Activated CD4-positive, alpha-beta T cell treated with anti-CD3 and anti-CD28 coated beads, Interleukin-2, amount 50 U/mL, for 16 hours (primary cell): ENCODE measurements at places on chromosomes 5 and 9.

DNA sequence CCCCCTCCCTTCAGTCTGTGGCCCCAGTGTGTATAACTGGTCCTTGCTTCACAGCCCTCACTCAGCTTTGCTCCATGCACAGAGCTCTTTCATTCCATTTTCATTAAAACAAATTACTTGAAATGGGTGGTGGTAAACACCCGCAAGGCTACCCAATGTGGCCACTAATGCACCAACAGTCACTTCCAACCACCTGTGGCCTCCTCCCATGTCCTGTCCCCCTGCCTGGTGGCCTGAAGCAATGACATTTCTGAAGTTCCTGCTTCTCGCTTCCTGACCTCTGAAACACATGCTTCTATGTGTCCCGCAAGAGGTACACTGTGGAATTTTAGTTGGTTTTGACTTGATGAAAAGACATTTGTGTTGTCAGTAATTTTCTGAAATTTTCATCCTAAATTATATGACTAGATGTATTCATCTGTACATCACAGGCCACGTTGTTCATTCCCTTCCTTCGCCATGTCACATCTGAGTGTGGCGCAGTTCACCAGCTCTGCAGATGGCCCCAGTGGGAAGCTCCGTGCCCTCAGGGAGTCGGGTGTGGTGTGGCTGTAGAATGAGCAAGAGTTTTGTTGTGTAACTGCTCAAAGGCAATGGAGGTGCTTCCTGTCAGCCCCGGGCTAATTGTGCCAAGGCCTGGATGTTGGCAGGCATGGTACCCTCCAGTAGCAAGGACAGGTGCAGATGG, 9.6 kb downstream of the ROPN1L start:
- DNase-seq, result no peak

- DNase-seq, result no peak
Observed at GRCh38 chr5:155459889-155460500, 446.4 kb downstream of the KIF4B start.

DNA sequence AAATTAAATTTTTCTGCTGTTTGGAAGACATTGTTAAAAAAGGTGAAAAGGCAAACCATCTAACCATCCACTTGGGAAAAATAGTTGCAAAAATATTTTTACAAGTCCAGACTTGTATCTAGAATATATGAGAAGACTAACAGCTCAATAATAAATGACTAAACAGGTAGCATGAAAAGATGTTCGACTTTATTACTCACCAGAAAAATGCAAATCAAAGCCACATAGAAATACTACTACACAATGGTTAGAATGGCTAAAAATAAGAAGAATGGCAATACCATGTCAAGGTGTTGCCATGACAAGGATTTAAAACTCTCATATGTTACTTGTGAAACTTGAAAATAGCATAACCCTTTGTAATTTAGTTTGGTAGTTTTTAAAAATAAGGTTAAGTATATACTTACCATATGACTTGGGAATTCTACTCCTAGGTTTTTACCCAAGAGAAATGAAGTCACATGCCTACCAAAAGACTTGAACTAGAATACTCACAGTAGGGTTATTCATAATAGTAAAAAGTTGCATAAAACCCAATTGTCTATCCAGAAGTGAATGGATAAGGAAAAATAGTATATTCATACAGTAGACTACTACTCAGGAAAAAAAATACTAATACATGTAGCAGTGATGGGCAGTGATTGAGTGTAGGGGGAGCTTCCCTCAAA, 93.8 kb downstream of the VPS13A start:
- no peak for DNase-seq

- no peak for DNase-seq
Observed at GRCh38 chr9:83441390-83441789, 96.8 kb downstream of the FRMD3 start.

GRCh38 chr9:21669701-21670100, 132.7 kb upstream of the MTAP start:
- DNase-seq, result no peak

DNA sequence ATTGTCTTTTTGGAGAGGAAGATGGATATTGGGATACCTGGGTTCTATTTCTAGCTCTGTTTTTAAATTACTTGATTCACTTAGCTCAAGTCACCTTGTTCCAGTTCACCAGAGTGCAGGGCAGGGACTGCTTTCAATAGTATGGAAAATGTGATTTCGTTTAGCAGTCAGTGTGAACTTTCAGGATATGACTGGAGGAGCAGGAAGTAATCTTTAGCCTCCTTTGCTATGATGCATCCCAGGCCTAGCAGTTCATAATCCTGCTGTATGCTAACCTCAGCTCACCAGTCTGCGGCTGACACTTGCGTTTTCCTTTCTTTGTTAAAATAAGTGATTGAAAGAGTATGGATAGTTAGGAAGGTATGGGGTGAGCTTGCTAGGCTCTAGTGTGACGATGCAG, 169.7 kb downstream of the ARHGAP26 start:
- no peak for DNase-seq

DNA sequence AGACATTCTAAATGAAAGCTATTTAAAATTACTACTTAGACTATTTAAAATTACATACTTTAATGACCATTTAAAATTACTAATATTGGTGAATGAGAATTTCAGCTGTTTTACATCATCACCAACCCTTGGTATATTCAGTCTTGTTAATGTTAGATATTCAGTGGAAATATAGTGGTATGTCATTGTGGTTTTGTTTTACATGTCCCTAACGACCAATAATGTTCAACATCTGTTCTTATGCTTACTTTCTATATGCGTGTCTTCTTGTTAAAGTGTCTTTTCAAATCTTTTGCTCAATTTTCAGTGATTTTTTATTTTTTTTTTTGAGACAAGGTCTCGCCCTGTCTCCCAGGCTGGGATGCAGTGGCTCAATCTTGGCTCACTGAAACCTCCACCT, 279.3 kb upstream of the TARS1 start:
- no peak for DNase-seq

DNA sequence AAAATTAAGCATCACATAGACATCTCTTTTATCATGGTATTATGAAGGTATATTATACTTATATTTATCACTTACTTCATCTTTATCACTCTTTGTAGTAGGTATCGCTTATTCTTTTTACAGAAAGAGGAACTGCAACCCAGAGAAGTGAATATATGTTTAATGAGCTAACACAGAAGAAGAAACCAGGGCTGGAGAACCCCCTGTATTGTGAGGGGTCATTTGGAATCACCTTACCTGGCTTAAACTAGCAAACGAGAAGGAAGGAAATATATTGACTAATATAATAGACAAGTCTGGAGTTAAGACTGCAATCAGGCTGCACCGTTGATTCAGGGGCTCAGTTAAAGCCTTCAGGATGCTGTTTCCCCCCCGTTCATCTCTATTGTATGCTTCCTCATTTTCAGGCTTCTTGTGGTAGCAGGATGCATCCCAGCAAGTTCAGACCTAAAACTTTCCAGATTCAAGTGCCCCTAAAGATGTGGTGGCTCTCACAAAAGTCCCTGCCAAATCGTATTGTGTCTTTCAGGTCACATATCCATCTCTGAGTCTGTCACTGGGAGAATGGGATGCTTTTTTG, 146.4 kb downstream of the GCNT1 start:
- no peak for DNase-seq

GRCh38 chr5:36600917-36601527, 5.4 kb upstream of the SLC1A3 start:
- no peak for DNase-seq

DNA sequence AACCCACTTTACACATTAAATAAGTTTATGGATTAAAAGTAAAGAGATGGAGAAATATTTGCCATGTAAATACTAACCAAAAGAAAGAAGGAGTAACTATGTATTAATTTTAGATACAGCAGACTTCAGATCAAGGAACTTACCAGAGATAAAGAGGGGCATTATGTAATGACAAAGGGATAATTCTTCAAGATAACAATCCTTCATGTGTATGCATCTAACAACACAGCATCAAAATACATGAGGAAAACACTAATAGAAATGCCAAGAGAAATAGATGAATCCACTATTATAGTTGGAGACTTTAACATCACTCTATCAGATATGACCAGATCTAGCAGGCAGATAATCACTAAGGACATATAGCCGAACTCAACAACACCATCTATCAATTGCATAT, 149.8 kb upstream of the ANKRD55 start:
- no peak for DNase-seq

GRCh38 chr5:135320718-135321484, 78.1 kb downstream of the MACROH2A1 start:
- no peak for DNase-seq

DNA sequence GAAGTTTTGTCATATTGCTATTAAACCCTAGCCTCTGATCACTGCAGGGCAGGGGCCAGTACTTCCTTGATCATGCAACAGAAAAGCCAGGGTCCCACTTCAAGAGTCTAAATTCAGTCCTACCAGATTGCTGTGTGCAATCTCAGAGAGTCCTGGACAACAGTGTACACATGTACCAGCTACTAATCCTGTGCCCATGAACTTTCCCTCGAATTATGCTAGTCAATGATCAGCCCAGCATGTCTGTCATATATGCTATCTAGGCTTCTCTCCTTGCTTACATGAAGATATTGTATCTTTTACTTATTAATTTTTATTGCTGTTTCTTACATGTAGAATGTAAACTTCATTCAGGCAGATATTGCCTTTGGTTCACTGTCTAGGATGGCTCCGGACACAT, 367.0 kb downstream of the NTRK2 start:
- DNase-seq, result no peak
